ENCODE measurements at places on chromosomes 5 and 9.

- DNase-seq: no peak
Measured at GRCh38 chr5:116778032-116778431, 203.4 kb upstream of the SEMA6A start.

- DNase-seq: no peak
Measured at GRCh38 chr5:4387290-4387689, 752.8 kb upstream of the ADAMTS16 start.

- no peak for DNase-seq
Measured at GRCh38 chr5:72871366-72872024, 55.0 kb downstream of the TNPO1 start.

GRCh38 chr5:57349214-57349613 lies 133.4 kb downstream of the ACTBL2 start:
- DNase-seq: no peak

DNA sequence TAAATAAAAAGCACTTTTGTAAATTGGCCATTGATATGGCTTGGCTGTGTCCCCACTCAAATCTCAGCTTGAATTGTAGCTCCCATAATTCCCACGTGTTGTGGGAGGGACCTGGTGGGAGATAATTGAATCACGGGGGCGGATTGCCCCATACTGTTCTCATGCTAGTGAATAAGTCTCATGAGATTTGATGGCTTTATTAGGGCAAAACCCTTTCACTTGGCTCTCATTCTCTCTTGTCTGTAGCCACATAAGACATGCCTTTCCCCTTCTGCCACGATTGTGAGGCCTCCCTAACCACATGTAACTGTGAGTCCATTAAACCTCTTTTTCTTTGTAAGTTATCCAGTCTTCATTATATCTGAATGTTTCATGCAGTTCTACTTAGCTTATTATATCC lies 153.2 kb downstream of the TARS1 start:
- no peak for DNase-seq

- no peak for DNase-seq
Measured at GRCh38 chr9:112173489-112174221, 1.4 kb downstream of the SUSD1 start.
